ENCODE measurements at places on chromosomes 11 and 22.

GRCh38 chr11:36012979-36013378 is 69.1 kb downstream of the LDLRAD3 start:
- DNase-seq, result no peak

- no peak for DNase-seq
Measured at GRCh38 chr22:46416520-46416871, 81.0 kb downstream of the TRMU start.

GRCh38 chr11:66768818-66769217 is 39.8 kb upstream of the SPTBN2 start:
- no peak for DNase-seq

- DNase-seq, result no peak
Measured at GRCh38 chr11:76523786-76524436, 79.1 kb downstream of the EMSY start.

GRCh38 chr22:40721266-40721665 is 42.0 kb downstream of the MCHR1 start:
- no peak for DNase-seq

DNA sequence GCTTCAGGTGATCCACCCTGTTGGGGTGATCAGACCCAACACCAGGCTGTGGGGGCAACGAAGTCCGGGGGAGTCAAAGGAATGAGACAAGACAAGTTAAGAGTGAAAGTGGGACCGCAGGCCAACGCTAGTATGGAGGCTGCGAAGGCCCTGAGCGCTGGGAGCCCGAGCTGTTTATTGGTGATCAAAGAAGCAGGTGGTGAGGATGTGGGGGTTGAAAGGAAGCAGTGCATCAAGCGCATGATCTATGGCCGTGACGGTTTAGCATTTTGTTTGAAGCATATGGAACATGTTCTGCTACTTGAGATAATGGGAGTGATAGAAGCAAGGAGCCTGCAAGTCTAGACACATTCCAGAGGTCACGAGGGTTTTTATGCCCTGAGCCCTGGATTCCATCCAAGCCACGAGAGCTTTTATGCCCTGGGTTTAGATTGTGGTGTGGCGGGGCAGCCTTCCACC is 49.5 kb downstream of the MCHR1 start:
- peak; percentile 32 for DNase-seq

DNA sequence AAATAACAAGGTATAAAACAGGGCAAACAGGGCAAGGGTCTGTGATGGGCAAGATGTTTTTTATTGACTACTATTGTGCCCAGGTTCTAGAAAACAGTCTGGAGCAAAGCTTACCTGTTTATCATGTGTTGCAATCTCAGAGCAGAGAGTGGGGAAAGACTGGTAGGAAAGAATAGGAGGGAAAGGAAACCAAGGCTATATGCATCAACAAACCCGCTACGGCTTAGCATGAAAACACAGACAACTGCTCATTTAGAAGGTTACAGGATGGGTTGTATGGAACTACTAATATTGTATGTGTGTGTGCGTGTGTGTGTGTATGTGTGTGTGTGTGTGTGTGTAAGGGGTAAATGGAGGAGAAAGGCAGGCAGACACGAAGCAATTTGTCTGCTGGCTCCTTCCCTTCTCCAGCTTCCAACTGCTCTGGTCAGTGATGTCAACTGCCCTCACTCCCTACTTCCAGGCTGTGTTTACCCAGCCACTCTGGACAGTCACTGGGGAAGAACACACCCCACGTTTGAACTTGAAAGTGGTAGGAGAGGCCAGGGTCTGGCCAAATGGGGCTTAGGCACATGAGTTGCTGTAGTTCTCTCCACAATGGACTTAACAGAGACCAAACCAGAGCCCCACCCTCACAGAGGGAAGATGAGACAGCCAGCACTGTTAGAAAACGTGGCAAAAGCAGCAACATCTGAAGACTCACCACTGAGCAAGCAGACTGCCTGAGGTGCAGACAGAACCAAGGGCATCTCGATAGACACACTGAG is 47.0 kb downstream of the GAB2 start:
- no peak for DNase-seq

DNA sequence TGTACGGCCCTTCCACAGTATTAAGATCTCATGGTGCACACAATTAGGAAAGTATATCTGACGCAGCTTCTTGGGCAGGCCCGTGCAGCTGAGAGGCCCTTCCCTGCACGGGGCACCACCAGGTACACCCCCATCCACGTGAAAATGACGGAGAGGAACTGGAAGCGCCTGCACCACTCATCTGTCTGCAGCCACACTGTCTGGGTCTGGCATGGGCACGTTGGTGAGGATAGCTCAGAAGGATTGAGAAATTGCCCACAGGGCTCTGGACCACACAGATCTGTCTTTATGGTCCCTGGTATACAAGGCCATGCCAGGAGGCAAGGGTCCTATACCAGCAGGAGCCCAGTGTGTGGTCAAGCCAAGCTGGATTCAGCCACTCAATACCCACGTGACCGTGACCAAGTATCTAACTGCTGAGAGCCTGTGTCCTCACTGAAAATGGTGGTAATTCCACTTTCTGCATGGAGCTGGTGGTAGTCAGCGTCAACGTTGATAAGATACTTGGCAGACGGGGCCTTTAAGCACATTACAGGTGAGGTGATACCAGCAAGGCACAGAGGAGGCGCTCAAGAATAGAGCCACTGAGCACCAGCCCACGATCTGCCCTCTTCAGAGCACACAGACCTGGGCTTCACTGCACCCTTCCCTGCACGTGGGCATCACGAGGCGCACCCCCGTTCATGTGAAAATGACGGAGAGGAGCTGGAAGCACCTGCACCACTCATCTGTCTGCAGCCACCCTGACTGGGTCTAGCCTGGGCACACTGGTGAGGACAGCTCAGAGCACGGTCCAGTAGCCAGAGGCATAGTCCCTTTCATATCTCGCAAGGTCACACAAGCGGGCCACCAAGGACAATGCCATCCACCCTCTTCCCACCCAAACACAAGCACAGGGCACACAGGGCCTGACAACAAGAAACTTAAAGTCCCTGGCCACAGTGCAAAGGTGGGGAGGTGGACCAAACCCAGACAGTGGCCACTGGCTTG is 28.4 kb downstream of the SHANK2 start:
- DNase-seq, result no peak

DNA sequence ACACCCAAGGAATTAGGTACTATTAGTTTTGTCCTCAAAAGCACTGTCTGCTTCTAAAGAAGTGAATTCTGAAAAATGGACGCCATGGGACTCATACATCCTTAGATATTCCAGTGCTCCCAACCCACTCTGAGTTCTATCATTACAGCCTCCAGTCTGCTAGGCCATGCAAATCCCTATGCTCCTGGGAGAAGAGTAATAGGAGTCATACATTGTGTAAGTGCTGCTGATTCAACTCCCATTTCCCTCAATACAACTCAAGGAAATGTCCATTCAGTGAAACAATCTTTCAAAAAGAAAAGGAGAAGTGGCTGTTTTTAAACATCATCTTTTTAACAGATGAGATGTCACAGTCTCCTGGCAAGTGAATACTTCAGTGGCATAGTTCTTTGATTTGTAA is 590.2 kb upstream of the LRRC4C start:
- DNase-seq, result no peak

DNA sequence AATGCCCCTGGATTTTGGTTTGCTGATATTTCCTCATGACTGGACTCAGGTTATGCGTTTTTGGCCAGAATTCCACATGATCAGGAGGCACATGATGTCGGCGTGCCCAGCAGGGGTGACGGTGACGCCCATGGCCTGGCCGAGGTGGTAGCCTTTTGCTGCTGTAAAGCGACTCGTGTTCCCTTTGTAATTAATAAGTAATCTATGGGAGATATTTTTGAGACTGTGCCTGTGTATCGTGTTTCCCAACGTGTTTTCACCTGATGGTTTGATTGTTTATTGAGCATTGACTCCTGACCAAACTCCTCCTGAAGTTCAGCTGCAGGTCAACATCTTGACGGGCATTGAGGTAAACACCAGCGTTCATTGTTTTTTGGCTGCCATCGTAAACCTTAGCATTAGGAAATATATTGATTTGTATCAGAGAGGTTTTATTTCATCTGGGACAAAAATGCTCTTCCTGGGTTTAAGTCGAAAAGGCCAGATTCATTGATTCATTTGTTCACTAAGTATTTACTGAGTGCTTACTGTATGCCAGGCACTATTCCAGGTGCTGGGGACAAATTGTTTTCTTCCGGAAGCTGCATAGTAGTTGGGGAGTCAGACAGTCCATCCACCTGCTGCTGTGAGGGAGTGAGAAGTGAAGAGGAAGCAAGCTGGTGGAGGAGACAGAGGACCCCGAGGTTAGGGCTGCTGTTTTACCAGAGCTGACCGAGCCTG is 23.6 kb downstream of the DCPS start:
- no peak for DNase-seq

DNA sequence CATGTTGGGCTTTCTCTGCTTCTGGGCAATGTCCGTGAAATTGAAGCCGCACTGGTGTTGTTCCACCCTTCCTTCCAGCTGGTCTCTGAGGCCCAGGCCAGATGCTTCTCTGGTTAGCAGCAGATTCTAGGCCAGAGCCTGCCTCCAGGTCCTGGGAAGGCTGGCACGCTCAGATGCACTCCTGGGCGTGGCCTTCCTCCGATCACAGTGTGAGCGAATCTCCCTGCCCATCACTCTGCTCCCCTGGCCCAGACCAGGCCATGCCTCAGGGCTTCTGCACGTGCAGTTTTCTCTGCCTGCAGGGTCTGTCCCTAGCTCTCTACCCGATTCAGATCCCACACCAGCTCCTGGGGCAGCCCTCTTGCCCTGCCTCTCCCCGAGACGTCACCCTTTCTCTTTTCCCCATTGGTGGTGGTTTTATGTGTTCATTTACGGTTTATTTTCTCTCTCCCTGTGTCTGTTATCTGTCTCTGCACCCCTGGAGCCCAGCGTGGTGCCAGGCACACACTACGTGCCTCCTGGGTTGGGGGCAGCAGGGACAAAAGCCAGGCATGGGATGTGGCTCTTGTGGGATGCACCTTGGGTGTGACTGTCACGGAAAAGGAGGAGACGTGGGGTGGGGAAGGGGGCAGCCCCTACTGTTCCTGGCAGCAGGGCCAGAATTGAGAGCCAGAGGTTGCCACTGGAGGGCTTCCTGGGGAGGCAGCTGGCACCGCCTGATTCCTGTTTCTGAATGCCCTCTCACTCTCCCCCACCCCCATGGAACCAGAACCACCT is 66.0 kb downstream of the KCNQ1 start:
- no peak for DNase-seq

DNA sequence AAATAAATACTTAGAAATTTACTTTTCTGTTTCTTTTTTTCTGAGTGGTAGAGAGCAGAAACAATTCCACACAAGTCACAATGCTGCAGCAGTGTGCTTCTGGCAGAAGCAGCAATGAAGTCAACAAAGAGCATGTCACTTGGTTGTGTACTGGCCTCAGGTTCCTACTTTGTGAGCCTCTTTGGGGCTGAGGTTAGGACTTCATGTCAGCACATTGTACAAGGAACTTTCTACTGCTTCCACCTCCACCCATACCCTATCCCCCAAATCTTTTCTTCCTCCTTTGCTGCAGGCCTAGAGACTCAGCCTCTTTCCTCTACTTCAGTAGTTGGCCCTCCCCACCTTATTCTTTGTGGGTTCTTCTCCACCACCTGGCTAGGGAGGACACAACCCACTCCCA is 252.7 kb upstream of the PITPNB start:
- DNase-seq, result no peak

- DNase-seq, result no peak
Measured at GRCh38 chr22:49751318-49751965, 76.2 kb downstream of the BRD1 start.

- DNase-seq, result no peak
Measured at GRCh38 chr11:82631722-82632630, 101.7 kb downstream of the FAM181B start.

GRCh38 chr11:114115451-114115928 is 56.0 kb downstream of the ZBTB16 start:
- no peak for DNase-seq

DNA sequence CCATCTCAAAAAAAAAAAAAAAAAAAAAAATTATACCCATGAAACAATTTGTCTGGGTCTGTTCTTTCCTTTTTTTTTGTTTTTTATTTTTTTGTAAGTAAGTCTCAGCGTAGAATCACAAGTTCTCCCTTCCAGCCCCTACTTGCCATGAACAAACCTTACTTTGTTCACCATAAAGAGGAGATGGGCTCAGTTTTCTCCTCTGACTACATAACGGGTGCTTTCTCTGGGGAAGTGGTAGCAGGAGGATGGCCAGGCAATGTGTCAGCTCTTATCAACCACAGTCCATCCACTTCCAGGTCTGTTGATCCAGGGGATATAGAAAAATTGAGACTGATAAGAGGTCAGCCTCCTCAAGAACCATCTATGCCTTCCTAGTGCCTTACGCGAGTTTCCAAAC is 11.0 kb downstream of the ASCC2 start:
- DNase-seq, result no peak

DNA sequence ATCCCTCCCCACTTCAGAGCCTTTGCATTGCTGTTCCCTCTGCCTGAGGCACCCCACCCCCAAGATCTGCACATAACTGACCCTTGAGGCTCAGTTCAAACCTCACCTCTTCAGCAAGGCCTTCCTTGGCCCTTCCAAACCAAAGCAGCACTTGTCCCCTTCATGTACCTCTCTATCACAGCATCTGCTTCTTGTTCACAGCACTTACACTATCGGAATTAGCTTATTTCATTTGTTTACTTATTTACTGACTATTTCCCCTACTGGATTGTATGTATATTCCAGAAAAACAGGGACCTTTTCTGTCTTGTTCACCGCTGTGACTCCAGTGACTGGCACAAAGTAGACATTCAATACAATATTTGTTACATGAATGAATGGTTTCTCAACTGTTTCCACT is 38.0 kb downstream of the HORMAD2 start:
- no peak for DNase-seq

DNA sequence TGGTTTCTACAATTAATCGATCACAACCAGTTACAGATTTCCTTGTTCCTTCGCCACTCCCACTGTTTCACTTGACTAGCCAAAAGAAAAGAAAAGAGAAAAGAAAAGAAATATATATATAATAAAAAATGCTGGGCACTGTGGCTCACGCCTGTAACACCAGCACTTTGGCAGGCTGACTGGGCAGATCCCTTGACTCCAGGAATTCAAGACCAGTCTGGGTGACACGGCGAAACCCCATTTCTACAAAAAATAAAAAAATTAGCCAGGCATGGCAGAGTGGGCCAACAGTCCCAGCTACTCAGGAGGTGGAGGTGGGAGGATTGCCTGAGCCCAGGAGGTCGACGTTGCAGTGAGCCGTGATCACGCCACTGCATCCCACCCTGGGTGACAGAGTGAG is 83.8 kb downstream of the NAT10 start:
- DNase-seq, result no peak

DNA sequence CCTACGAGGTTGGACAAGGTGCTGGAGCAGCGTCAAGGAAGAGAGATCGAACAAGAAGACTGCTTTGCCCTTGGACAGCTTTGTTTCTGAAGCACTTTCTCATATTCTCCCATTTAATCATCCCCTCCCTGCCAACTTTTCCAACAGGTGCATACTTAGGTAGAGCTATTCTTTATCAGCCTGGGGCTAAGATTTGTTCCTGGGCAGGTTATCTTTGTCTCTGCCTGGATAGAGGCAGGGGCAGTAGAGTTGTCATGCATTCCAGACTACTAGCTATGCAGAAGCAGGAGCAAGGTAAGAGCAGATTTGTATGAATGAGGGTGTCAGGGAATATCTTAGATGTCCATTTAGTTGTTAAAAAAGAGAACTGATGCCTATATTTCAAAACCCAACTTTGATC is 82.3 kb downstream of the PTPRJ start:
- DNase-seq, result no peak
